Suppressor macrophage (primary cell): ENCODE measurements at places on chromosomes 11 and 22.
A peak's percentile ranks its signal among the peaks of the same experiment; 100 is the strongest.

- no peak for DNase-seq
Measured at GRCh38 chr11:26106726-26107125, 225.2 kb upstream of the ANO3 start.

DNA sequence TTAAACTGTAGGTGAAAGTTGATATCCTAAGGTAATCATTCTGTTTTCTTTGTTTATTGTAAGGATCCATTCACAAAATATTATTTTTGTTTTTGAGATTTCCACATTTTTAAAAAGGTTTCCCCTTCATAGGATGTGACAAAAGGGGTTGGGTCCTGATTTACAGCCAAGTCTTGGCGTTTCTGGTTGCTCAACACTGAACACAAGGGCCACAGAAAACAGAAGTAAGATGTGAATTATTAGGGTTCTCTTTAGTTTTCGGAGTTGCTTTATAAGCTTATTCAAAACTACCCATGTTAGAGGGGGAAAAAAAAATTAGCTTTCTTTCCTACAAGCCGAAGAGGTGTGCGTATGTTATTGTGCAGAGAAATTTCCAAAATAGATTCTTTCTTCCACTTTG lies 30.0 kb upstream of the FLI1 start:
- peak; percentile 75 for DNase-seq

DNA sequence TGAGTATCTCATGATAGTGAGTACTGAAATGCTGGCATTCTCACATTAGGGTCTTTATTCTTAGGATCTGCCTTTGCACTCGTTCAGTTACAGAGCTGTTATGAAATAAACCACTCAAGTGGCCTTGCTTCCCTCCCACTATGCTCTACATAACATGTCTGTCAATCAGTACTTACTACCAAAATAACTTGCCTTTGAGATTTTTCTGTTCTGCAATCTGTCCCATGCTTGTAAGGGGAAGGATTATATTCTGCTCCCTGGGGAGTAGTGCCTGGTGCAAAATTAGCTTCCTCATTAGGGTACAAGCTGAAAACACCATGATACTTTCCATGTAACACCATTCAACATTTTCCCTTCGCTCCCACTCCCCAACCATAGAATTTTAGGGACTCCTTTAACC lies 1.9 kb upstream of the GRAP2 start:
- DNase-seq, result peak; percentile 67

- peak; percentile 9 for DNase-seq
Measured at GRCh38 chr22:27075028-27075678, 417.8 kb downstream of the MIAT start.

GRCh38 chr22:35345808-35346505 lies 34.9 kb upstream of the HMOX1 start:
- DNase-seq, result no peak

- DNase-seq, result peak; percentile 13
Measured at GRCh38 chr11:3939211-3939610, 83.7 kb downstream of the STIM1 start.

DNA sequence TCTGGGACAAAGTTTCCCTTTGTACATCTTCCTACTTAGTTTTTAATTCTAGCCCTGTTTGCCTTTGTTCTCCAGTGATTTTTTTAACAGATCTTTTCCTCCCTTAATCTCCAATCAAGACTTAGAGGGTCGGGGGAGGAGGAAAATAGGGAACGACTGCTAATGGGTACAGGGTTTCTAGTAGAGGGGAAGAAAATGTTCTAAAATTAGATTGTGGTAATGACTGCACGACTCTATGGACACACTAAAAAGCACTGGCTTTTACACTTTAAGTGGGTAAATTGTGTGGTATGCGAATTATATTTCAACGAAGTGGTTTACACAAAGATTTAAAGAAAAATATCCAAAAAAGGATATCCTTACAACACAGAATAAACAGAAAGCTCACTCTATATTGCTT lies 110.0 kb upstream of the SPON1 start:
- peak; percentile 27 for DNase-seq
